ENCODE measurements at places on chromosomes 7 and 10. TPM values are rescaled to one million over a fixed set of nuclear protein-coding genes. Genes with fewer than 3 reads are reported as not detected.

The RBP4 gene
- 30.0 TPM for polyA plus RNA-seq

The PPP1R17 gene
- polyA plus RNA-seq: not detected

The CPA5 gene
- polyA plus RNA-seq: 0.06 TPM

The TAS2R60 gene
- polyA plus RNA-seq: not detected

DNA sequence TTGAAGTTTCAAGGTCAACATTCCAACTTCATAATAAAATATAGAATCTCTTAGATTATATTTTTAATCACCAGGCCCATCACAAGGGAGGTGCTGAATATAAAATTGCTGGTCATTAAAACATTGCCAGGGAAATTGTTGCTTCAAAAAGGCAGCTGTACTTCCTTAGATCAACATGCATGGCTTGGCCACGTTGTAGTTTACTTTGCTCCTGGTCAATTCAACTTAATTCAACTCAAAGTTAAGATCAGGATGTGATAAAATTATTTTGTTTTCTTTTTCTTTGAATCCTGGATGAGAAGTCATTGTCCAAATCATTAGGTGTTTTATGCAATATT, 317.4 kb downstream of the PAXIP1 start:
- DNase-seq: no peak

GRCh38 chr7:46569133-46569465, 648.0 kb upstream of the IGFBP3 start:
- DNase-seq: no peak

GRCh38 chr10:117727421-117727820, 184.9 kb downstream of the EMX2 start:
- DNase-seq: no peak

DNA sequence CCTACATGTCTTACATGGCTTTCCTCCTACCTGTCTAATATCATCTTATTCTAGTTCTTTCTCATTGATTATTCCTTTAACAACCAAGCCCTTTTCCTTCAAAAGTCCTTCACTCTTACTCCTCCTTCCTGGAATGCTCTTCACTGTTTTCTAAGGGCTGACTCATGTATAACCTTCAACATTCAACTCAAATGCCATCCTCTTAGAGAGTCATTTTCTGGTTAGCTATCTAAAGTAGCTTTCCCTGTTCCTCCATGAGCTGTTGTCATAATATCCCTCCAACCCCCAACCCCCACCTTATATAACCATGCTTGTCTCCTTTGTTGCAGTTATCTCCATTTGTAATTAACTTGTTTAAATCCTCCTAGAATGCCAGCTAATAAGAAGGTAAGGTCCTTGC, 286.8 kb downstream of the ADK start:
- no peak for DNase-seq

- peak; percentile 26 for DNase-seq
Measured at GRCh38 chr7:27834179-27834921, 94.4 kb downstream of the TAX1BP1 start.

DNA sequence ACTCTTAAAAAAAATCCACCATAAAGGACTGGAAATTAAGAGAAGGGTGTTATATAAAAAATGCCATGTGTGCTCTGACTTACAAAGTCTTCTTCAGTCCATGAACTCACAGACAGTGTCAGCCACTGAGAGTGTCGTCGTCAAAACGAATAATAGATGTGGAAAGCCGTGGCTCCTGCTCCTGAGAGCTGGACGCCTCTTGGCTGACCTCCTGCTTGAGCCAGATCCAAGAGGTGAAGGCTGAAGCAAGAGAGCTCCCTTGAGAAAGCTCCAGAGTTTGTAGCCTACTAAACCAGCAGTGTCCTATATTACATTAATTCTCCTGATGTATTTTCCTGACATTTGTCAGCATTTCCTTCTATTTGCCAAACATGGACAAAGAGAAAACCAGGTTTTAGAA, 234.3 kb upstream of the C7orf33 start:
- DNase-seq: peak; percentile 62

DNA sequence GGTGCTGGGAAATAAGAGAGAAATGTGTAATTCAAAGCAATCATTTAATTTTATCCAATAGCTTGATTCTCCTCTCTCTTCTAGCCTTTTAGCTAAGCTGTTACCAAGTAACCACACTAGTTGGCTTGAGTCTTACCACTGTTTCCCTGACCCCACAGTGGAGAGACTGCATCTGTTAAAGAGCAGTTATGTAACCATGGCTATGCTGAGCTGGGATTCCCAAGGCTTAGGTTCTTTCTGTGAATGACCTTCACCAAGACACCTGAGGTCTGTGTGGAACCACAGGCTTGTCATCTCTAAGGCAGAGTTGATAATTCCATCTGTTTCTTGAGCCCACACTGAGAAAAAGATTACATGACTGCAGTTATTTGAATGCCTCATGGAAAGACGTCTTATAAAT, 47.7 kb upstream of the ATRNL1 start:
- DNase-seq: no peak

DNA sequence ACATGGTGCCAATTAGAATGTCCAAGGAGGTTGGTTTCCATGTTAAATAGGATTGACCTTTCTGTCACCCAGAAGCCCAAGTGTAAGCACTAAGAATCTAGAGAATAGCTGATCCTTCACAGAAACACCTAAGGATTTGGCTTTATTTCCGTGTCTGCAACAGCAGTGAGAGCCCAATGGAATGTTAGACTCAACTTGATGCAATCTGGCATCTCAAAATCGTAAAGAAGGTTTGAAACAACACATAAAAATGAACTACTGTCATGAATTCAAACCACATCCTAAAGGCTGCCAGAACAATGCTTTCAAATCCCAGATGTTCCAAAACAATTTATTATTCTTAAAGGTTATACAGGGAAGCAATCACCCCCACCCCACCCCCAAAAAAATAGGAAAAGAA, 18.6 kb downstream of the PPP1R3C start:
- no peak for DNase-seq

GRCh38 chr7:2520131-2520760, 672 bp downstream of the LFNG start:
- no peak for DNase-seq

DNA sequence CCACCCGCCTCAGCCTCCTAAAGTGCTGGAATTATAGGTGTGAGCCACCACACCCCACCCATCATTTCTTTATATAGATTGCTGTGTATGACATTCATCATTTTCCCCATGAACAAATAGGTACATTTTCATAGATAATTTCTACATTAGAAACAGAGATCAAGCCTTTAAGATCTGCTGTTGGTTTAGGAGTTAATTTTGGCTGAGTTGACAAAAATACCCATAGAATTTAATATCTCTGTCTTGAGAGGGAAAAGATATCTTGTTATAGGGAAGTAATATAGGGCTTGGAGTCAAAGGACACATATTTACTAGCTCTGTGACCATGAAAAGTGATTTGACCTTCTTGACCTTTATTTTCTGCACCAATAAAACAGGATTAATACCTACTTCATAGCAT, 51.8 kb downstream of the LRMDA start:
- no peak for DNase-seq

- DNase-seq: no peak
Measured at GRCh38 chr10:124049484-124049883, 43.9 kb downstream of the CHST15 start.

DNA sequence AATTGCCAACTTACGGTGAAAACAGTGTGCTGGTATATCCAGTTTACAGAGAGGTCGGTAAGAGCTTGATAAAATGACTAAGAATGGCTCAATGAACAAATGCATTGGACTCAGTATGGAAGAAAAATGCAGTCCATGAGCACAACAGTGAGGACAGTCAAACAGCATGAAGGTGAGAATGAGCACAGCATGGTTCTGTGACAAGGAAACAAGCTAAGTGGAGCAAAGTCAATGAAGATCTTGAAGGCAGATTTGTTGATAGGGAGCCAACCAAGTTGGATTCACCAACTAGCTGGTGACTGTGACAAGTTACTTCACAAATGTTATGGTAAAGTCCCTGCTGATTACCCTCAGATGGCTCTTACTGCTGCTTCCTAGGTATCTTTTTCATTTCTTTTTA, 75.9 kb downstream of the SHOC2 start:
- no peak for DNase-seq

GRCh38 chr7:100546129-100546925, 7.3 kb downstream of the AGFG2 start:
- no peak for DNase-seq

DNA sequence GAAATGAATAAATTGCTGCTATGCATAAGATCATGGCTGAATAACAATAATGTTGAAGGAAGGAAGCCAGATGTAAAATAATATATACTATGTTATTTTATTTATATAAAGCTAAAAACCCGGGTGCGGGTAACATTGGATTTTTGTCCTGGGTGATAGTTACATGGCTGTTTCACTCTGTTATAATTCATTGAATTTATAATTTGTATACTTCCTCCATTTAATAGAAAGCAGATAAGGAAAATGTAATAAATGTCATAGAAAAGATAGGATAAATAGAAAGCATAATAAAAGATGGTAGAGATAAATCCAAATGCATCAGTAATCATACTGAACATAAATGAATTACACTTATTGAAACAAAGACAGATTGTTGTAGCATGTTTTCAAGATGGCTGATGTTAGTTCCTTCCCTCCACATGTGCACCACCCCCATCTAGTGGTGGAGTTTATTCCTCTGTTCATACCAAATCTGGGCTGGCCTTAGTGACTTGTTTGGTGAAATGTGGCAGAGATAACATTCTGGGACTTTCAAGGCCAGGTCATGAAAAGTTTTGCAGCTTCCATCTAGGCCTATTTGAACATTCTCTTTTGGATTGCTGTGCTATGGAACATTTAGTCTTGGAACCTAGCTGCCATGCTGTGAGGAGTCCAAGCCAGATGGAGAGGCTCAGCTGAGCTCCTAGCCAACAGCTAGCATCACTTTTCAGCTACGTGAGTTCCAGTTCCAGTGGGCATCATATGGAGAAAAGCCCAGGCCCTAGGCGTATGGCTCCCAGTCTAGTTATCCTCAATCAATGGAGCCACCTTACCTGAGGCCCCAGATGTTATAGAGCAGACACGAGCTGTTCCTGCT, 46.9 kb downstream of the AHCYL2 start:
- DNase-seq: no peak

DNA sequence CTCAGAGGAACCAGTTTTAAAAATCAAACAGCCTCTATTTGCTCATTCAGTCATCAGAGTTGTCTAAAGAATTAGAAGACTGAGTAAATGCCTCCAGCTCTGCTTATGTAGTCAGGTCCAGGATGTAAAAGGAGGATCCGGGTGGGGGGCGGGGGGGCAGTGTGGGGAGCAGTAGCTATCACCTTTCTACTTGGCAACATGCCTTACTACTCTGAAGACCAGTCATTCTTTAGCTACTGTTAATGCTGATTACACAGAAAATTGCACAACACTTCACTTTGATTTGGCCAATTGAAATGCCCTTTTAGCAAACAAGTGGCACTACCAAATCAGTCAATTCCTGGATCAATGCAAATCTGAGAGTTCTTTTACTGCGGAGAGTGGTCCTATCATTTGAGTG, 164.2 kb downstream of the NXPH1 start:
- no peak for DNase-seq

- DNase-seq: no peak
Measured at GRCh38 chr7:116776610-116777289, 85.6 kb upstream of the CAPZA2 start.

GRCh38 chr7:133775201-133775600, 351.9 kb upstream of the LRGUK start:
- DNase-seq: no peak

Measured in heart right ventricle (tissue), 16 donors.